ENCODE measurements at places on chromosomes 5 and 9.
A peak's percentile ranks its signal among the peaks of the same experiment; 100 is the strongest.

DNA sequence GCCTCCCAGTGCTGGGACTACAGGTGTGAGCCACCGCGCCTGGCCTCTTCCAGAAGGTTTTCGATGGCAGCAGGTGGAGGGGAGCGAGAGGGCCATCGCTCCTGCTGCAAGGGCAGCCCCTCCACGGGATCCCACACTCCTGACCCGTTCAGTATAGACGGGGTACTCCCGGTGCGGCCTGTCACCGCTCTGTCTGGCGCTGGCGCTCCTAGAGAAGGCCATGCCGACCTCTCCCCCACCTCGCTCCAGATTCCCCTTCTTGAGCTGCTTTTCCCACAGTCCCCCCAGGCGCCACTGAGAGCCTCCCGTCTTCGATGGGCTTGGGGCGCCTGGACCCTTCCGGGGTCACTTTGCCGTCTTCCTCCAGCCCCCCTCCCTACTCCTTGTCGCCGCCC is 4.3 kb upstream of the SQSTM1 start:
- no peak for DNase-seq

DNA sequence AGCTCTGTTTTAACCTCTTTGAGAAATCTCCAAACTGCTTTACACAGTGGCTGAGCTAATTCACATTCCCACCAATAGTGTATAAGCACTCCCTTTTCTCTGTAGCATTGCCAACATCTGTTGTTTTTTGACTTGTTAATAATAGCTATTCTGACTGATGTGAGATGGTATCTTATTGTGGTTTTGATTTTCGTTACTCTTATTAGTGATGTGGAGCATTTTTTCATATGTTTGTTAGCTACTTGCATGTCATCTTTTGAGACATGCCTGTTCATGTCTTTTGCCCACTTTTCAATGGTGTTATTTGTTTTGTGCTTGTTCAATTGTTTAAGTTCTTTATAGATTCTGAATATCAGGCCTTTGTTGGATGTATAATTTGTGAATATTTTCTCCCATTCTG is 225.2 kb upstream of the TRPC7 start:
- DNase-seq: no peak

GRCh38 chr5:127046343-127047072 is 16.1 kb upstream of the MARCHF3 start:
- DNase-seq: no peak

DNA sequence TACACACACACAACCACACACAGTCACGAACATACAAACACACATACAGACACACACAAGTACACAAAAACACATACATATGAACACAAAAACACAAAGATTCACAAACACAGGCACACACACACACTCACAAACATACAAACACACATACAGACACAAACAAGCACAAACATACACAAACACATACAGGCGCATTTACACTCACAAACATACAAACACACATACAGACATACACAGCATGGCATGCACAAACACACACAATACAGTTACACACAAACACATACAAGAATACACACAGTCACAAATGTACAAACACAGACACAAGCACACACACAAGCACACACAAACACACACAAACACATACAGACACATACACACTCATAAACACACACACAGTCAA is 247.9 kb downstream of the TENT4A start:
- no peak for DNase-seq

- DNase-seq: no peak
These were observed 662.1 kb upstream of the MEF2C start for GRCh38 chr5:89545076-89545475.

DNA sequence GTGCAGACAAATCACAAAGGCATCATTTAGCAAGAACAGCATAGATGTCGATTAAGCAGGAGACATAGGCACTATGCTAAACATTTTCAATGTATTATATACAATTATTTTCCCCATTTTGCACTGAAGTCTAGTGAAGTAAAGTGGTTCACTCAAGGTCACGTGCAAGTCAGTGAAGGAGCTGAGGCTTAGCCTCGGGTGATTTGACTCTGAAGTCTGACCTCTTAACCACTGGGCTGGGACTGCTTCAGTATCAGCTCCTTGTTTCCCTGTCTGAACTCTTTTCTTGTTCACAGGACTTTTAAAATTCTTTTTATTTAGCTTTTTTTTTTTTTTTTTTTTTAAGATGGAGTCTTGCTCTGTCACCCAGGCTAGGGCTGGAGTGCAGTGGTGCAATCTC is 262.7 kb downstream of the DRD1 start:
- DNase-seq: no peak

- no peak for DNase-seq
These were observed 6.3 kb upstream of the UGCG start for GRCh38 chr9:111890334-111890733.

GRCh38 chr5:148730942-148731898 is 76.9 kb upstream of the HTR4 start:
- DNase-seq: peak; percentile 6

- no peak for DNase-seq
These were observed 71.1 kb upstream of the IL17B start for GRCh38 chr5:149450199-149450598.

- DNase-seq: no peak
These were observed 98.5 kb downstream of the INSYN2B start for GRCh38 chr5:169881702-169882303.

- no peak for DNase-seq
These were observed 127.4 kb upstream of the ATP10B start for GRCh38 chr5:160979385-160979784.

DNA sequence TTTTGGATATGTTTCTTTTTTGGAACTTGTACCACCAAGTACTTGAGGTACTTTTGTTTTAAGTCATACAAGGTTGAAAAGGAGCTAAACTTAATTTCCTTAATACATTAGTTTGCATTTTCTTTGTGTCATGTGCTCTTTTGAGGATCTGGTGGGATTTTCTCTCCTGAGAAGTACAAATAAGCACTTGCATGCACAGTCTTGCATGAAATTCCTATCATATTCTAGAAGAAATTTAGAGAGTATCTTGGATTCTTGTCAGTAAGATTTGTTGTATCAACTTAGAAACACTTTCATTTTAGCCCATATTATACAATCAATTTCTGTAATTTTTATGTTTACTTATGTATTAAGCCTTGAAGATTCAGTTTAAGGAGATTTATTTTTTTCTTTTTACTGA is 64.9 kb downstream of the CCNH start:
- no peak for DNase-seq

- DNase-seq: no peak
These were observed 727 bp upstream of the ADRB2 start for GRCh38 chr5:148825716-148826052.

DNA sequence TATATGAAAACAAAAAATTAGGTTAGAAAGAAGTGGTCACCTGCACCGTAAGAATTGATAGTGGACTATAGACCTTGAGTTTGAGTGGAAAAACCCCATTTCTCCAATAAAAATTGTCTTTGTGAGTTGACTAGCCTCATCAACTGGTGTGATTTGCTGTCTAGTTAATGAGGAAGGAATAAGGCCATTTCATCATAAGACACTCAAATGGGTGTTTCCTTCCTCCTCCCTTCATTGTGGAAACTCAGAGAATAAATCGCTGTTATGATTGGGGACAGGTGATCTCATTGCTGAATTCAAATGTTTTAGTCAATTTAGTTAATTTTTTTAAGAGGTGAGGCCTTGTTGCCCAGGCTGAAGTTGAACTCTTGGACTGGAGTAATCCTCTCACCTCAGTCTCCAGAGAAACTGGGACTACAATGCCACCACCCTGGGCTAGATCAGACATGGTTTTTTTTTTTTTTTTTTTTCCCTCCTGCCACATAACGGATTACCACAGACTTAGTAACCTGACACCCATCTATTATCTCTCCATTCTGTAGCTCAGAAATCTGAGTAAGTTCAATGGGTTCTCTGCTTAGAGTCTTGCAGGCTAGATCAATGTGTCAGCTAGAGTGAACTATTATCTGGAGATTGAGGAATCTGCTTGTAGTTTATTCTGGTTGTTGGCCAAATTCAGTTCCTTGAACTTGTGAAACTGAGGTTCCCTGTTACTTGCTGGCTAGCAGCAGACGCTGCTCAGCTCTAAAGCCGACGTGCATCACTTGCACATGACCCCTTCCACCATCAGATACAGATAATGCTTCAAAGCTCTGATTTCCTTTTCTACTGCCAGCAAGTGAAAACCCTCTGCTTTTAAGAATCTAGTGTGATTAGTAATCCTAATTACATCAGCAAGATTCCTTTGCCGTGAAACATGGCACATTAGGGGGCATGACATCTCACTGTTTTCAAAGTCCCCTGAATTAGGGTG is 663.8 kb upstream of the CDH9 start:
- no peak for DNase-seq

GRCh38 chr5:40646266-40646665 is 33.4 kb upstream of the PTGER4 start:
- DNase-seq: no peak

GRCh38 chr5:31271567-31271966 is 78.1 kb downstream of the CDH6 start:
- no peak for DNase-seq

DNA sequence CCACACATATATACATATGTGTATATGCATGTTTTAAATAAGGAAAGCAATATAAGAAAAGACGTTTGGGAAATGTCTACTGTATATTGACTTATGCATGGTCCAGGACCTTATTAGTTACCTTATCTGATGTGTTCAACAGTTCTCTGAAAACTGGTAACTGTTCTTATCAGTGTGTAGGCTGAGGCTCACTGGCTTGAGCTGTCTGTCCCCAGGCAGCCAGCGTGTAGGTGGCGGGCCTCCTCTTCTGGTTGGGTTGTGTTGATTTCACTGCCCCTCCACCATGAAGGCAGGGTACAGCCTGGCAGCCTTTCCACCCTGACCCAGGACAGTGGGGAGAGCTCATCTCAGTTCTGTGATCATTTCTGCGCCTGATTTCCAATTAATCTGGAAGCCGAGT is 38.7 kb upstream of the SEMA4D start:
- no peak for DNase-seq

DNA sequence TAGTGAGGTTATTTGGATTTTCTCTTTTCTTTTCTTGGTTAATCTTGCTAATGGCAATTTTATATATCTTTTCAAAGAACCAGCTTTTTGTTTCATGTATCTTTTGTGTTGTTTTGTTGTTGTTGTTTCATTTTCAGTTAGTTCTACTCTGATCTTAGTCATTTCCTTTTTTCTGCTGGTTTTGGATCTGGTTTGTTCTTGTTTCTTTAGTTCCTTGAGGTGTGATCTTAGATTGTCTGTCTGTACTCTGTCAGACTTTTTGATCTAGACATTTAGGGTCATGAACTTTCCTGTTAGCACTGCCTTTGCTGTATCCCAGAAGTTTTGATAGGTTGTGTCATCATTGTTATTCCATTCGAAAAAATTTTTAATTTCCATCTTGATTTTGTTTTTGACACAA is 399.7 kb downstream of the TLE1 start:
- no peak for DNase-seq

GRCh38 chr5:93477816-93478215 is 103.2 kb downstream of the NR2F1-AS1 start:
- DNase-seq: no peak

GRCh38 chr9:121313458-121314152 is 45.6 kb downstream of the GSN start:
- no peak for DNase-seq

DNA sequence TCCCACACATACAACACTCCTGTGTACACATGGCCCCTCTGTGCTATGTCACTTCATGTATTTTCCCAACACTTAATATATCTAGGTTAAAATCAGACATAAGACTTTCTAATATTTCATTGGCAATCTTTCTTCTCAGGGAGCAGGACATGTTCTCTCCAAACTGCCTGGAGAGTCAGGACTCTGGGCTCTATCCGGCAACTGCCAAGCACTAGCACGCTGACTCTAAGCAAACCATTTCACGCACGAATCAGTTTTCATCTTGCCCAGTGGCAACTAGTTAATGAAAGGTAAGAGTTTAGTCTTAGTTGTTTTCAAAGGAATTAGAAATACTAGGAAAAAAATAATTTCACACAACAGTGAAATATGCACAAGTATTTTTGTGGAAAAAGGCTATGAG is 124.8 kb downstream of the NFIB start:
- DNase-seq: no peak

DNA sequence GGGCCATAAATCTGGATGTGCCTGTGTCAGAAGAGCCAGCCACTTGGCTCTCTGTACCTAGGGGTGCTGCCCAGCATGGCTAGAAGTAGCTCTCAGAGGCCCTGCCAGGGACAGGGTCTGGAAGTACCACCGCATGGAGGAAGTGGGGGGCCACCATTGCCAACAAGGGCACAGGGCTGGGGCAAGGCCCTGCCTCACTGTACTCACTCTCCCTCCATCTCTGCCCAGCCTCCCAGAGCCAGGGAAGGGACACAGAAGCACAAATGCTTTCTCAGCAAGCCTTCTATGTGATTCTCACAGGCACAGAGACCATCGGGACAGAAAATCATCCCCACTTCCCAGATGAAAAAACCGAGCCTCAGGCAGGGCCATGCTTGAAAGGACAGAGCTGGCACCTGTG is 138.1 kb downstream of the C5orf15 start:
- DNase-seq: no peak

DNA sequence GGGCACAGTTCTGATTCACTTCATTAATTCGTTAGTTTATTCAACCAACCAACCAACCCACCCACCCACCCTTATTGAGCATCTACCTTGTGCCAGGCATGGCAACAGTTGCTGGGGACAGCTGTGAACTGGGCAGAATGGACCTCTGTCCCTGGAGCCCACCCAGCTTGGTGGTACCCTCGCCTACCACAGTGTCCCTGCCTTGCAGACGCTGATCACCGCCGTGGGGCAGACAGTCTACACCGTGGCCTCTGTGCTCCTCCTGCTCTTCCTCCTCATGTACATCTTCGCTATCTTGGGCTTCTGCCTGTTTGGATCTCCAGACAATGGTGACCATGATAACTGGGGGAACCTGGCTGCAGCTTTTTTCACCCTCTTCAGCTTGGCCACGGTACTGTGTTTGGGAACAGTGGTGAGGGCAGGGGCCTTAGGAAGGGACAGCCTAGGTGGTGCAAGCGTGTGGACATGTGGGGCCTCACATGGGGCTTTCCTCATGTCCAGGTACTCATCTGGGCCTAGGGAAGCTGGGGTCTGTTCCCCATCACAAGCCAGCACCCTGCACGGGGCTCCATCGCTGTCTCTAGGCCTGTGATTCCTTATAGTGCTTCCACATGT is 26.2 kb downstream of the PITX1 start:
- no peak for DNase-seq

- no peak for DNase-seq
These were observed 4.1 kb upstream of the SEMA5A start for GRCh38 chr5:9549941-9550340.

- DNase-seq: no peak
These were observed 3.4 kb upstream of the F12 start for GRCh38 chr5:177412603-177413233.

- no peak for DNase-seq
These were observed 9.8 kb downstream of the CXCL14 start for GRCh38 chr5:135568923-135569360.

DNA sequence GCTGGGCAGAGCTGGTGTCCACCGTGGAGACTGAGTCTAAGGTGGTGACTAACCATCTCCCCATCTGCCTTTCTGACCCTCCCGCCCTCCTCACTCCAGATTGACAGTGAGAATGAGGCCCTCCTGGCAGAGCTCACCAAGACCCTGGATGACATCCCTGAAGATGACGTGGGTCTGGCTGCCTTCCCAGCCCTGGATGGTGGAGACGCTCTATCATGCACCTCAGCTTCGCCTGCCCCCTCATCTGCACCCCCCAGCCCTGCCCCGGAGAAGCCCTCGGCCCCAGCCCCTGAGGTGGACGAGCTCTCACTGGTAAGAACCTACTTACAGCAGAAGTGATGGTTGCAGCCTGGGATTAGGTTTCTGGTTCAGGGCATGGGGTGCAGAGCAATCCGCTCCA is 96.5 kb downstream of the PPARGC1B start:
- no peak for DNase-seq

GRCh38 chr5:113226116-113226736 is 208.6 kb downstream of the TSSK1B start:
- DNase-seq: no peak
